CMK (cell line): ENCODE measurements at places on chromosomes 7 and 10.

GRCh38 chr10:22341190-22341925 lies 3.9 kb upstream of the SPAG6 start:
- DNase-seq = no peak

- no peak for DNase-seq
Observed at GRCh38 chr7:134509010-134509409, 18.4 kb upstream of the AKR1B10 start.

DNA sequence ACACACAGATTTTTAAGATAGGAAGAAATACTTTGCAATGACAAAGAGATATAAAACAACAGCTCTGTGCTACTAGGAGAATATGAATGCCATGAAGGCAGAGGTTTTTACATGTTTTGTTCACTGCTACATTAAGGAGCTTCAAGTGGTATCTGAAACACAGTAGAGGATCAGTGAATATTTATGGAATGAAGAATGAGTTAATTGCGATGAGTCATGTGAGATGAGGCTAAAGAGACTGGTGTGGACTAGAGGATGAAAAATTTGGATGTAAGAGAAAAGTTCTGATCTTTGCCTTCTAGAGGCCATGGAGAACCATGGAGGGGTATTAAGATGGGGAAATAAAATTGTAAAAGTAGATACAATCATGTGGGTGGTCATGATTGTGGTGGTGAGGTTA lies 434.2 kb downstream of the PHTF2 start:
- DNase-seq = no peak

DNA sequence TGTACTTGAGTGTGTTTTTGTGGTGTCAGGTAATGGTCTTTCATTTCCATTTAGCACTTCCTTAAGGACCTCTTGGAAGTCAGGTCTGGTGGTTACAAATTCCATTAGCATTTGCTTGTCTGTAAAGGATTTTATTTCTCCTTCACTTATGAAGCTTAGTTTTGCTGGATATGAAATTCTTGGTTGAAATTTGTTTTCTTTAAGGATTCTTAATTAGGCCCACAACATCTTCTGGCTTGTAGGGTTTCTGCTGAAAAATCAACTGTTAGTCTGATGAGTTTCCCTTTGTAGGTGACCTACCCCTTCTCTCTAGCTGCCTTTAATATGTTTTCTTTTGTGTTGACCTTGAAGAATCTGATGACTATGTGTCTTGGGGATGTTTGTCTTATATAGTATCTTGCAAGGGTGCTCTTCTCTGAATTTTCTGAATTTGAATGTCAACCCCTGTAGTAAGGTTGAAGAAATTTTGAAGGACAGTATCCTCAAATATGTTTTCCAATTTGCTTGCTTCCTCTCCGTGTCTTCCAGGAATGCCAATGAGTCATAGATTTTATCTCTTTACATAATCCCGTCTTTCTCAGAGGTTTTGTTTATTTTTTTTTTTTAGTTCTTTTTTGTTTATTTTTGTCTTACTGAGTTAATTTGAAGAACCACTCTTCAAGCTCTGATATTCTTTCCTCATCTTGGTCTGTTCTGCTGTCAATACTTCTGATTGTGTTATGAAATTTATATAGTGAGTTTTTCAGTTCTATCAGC lies 70.2 kb downstream of the SLC39A12 start:
- no peak for DNase-seq

DNA sequence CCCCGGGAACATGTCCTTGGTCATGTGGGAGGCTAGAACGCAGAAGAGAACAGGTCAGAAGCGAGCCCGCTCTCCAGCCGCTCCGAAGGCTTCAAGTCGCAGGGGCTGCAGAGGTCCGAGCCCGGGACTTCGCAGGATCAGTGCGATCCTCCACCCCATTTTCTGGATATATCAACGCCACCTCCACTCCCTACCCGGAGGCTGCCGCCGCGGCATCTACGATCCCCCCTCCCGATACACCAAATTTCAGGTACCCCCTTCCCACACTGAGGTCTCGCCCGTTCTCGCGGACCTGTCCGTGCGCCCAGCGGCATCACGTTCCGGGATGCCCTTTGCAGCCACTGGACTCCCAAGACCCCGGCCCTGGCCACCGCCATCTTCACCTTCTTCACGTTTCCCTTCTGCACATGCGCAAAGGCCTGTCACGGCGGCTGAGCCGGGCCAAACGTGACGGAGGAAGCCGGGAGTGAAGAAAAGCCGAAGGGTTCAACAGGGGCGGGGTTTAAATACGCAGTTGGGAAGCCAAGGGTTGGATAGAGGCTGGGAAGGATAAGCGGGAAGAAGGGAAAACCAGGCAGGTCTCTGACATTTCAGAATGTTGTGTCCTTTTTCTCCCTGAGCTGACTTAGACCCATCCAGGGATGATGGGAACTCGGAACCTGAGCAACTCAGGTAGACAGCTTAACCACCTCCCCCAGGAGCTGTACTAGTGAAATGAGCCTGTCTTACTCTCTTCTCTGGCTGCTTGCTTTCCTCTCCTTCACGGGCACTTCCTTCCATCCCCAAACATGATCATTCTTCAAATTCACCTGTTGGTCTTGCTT lies at the start of gene NDUFB8:
TSS of gene NDUFB8 (minus strand) at position 397 of the 824 bp plus-strand sequence. CDS start at position 377, 20 bp downstream.
- DNase-seq = peak; percentile 67

DNA sequence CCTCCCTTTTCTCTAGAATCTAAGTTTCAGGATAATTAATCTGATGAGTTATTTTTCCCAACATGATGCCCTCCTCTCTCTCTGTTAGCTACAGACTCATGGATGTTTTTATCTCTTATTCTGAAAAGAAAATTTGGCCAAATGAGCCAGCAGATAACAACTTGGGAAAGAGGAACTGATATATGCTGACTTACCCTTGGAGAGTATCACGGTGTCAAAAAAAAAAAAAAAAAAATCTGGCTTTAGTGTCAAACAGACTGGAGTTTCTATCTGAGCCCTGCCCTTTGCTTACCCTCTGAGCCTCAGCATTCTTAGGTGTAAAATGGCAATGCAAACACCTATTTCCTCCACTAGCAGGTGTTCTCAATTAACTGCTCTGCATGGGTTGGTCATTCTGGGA lies 190.4 kb downstream of the AHR start:
- DNase-seq = no peak

GRCh38 chr7:89377219-89377618 lies 581.7 kb upstream of the TEX47 start:
- no peak for DNase-seq

DNA sequence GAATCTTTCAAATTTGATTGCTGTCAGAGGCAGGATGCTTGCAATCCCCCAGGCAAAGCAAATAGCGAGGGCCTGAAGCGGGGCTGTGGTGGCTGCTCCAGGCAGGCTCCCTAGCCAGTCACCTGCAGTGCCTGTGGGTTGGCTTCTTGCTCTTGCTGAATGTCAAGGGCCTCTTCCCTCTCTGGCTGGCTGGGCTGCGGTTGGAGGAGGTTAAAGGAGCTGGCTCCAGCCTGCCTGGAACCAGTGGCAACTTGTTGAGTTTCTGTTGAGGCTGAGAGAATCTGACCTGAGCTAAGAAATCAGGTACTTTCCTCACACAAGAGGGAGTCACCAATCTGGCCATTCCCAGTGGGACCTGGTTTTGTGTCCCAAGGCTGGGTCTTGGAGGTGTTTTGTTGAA lies 134.7 kb downstream of the TMEM178B start:
- no peak for DNase-seq

DNA sequence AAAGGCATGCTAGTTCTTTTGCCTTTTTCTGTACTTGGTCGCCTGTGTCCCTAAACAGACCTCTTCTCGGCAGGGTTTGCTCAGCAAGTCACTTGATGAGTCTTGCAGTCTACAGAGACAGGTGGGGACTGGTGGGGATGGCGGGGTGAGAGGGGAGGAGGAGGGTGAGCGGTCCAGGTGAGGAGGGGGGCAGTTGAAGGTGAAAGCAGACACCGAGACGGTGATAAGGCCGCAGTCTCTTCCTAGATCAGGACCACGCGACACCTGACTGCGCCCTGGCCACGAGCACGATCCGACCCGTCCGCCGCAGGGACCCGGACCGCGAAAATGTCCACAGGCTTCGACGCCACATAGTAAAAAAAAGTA lies 566 bp downstream of the ASNS start:
- DNase-seq = no peak

DNA sequence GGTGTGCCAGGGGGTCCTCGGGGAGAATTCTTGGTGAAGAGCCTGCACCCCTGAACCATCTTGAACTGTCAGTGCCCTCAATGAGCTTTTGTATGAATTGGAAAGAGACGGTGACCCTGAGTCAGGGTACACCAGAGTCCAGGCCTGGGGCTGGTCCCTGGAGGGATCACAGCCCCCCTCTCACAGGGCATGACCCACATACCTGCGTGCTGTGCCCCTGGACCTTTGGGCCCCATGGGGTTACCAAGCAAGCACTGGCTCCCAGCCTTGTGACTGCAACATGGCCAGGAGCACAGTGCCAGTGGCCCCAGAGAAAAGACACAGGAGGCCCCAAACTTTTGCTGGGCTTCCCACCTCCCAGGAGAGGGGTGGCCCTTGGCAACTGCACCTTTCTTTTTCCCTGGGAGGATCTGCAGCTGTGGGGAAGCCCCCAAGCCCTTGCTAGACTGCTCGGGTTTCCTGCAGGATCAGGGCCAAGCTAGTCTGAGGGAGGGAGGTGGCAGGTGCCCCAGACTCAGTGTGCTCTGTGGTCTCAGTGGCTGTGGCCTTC lies 153.5 kb downstream of the ZNF248 start:
- DNase-seq = no peak

DNA sequence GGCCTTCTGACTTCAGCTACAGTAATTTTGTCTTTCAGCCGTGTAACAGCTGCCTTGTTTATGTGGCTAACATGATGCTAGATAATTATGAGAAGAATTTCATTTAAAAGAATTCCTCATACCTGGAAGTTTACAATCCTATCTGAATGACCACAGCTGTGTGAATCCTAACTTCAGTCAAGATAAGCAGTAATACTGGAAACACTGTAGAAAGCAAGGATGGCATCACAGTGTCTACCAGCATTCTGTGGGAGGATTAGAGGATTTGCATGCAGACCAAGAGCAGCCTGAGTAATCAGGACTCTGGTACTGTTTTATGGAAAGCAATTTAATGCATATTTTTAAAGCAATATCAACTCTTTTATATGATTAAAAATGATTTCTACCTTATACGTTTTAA lies 282.4 kb downstream of the EXOC4 start:
- no peak for DNase-seq

DNA sequence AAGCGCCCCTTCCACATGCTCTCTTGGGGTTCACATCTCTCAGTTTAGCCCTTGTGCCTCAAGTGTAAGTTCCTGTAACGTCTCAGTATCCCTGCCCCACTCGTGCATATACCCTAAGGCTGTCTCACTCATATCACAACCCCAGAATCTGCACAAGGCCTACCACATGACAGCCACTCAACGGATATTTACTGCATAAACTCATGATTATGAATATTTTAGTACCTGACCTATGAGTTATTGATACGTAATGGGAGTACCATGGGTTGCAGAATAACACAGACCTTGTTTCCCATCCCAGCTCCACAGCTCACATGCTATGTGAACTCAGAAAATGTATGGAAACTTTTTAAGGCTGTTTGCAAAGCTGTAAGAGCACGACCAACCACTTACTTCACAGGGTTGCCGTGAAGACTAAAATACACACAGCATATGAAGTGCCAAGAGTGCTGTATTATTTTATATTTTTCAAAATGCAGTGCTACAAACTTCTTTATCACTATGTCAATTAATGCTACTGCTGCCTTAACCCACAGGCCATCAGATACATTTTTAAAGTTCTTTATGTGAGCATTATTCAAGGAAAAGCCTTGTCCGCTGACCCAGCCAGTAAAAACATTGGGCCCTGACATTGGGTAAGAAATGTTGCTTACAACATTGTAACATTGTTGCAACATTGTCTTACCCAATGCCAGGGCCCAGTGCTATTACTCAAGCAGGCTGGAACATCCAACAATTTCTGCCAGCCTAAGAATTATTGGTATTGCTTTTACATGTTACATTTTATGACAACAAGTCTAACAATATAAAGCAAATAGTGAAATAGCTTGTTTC lies 97.2 kb downstream of the JAZF1 start:
- no peak for DNase-seq

GRCh38 chr7:16562456-16563220 lies 36.0 kb downstream of the LRRC72 start:
- no peak for DNase-seq

DNA sequence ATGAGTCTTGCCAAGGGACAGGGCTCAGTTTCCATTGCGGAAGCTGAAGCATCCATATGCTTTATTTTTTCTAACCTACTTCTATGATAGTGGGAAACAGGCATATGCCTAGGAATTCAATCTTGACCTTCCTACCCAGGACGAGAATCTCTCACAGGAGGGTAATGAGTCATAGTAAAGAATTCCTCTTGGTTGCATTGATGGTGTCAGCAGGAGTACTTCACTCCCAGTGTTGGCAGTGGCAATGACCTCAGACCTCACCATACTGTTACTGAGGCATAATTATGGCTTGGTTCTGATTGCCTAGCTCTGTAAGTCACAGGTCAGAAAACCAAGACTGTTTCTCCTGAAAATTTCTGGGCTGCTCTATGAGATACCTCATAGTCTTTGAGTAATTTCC lies 552.9 kb downstream of the ARL4A start:
- DNase-seq = no peak

GRCh38 chr10:11345224-11346054 lies 266.0 kb downstream of the USP6NL start:
- DNase-seq = no peak

GRCh38 chr7:27943241-27943640 lies 203.3 kb downstream of the TAX1BP1 start:
- DNase-seq = no peak

- no peak for DNase-seq
Observed at GRCh38 chr7:4845740-4846142, 16.1 kb downstream of the PAPOLB start.

GRCh38 chr7:79272066-79272669 lies 181.3 kb downstream of the MAGI2 start:
- no peak for DNase-seq
